ENCODE measurements at places on chromosomes 2 and 18.

DNA sequence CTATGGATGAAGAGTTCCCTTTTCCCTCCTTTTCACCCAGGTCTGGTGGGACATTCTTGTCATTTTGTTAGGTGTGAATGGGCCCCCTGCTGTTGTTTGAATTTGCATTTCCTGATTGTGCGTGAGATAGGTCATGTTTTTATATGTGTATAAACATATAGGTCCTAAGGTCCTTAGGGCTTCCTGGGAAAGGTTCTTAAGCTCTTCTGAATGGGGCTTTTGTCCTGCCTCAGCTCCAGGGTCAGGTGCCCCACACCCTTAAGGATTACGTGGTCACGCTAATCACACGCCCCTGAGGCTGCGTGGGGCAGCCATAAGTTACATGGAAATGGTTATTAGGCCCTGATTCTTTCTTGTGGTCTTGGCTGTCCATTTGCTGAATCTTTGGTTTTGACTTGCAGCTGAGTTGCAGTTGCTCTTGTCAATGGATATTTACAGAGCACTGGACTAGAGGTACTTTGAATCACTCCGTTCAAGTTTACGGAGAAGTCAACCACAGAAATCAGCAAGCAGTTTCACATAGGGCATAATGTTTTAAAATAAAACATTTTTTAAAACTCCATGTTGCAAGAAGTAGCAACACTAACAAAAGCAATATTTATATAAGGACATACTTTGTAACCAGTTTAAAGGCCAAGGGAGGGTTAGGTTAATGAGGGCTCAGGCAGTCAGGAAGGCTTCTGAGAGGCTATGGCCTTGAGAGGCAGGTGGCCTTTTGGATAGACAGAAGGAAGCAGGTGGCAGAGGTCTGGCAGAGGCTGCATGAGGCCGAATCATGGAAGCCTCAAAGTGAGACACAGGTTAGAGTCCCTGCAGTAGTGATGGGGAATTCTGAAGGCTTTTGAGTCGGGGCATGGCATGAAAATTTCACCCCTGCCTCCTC is 24.2 kb downstream of the LIPG start:
- DNase-seq, result no peak

GRCh38 chr18:8766559-8767293 is 61.4 kb downstream of the MTCL1 start:
- DNase-seq, result no peak

- DNase-seq, result no peak
Observed at GRCh38 chr2:130264046-130264445, 65.8 kb upstream of the TUBA3E start.

GRCh38 chr2:206230060-206230762 is 44.3 kb upstream of the ZDBF2 start:
- no peak for DNase-seq

GRCh38 chr18:54260396-54261072 is 8.8 kb upstream of the POLI start:
- DNase-seq, result no peak

GRCh38 chr2:96262306-96262705 is 3.5 kb downstream of the TMEM127 start:
- no peak for DNase-seq

- DNase-seq, result no peak
Observed at GRCh38 chr2:85714841-85715240, 20.7 kb downstream of the GNLY start.

DNA sequence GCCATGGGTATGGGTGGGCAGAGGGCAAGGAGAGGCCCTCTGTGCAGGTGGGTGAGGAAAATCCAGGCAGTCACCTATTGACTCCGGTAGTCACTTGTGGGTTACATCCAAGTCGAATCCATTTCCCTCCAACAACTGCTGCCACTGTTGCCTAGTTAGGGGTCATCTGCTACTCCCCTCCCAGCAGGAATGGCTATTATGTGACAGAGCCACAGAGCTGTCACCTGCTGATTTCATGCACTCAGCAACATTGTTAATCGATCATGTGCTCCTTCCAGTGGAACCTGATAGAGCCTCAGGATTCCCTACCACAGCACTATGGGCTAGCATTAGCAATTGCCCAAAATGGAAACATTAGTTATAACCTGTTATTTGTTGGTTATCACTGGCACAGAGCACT is 31.4 kb downstream of the POLR1A start:
- no peak for DNase-seq

All from bone marrow (tissue), 2 donors.